Tibial artery (tissue), 4 donors: ENCODE measurements at places on chromosomes 4 and X.

DNA sequence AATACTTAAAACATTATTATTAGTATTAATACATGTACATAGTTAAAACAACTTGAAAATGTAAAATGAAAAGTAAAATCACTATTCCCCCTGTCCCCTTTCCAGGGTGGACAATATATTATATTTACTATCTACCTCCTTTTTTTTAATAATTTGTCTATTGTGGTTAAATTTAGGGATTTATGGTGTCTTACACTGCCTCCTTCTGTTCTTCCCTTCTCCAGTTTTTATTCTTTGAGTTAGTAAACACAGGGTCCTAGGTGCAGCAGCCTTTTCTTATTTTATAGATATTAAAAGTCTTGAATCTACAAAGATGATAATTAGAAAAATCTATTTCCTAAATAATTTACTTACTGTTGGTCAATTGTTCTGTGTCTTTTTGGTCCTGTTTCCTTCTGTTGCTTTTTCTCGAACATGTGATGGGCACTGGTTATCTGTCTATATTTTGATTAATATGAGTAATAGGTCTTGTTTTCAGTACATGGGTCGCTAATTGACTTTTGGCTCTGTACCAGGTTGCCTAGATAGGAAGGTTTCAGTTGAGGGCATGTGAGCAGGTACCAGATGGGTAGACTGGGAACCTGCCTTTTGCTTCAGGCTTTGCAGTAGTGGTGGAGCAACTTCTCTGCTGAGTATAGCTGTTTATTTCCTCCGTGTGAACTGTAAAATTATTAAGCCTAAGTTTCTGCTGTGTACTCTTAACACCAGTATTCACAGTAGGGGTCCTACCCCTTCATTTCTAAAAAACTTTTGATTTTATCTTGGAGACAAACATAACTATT is 1.1 kb downstream of the NUDT9 start:
- no peak for DNase-seq

- DNase-seq, result no peak
Measured at GRCh38 chrX:115177932-115178331, 11.3 kb upstream of the RBMXL3 start.

DNA sequence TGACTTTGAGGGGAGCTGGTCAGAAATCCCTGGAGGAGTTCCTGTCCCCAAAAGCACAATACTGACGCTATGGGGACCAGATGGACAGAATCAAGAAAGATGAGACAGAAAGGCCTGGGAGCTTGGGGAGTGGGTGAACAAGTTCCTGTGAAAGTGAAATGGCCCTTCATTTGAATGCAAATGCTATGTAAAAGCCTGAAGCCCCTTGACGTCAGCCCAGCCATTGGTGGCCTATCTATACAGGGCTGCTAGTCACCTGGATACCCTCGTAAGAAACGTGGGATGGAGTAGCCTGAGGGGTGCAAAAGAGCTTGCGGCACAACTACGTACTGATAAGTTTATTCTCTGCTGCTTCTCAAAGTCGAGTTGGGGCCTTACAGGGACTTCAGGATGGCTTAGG is at the start of gene CDX4:
Gene CDX4 (plus strand): TSS at position 223 of the 400 bp plus-strand sequence. CDS start 201 bp downstream, outside the sequence.
- no peak for DNase-seq

DNA sequence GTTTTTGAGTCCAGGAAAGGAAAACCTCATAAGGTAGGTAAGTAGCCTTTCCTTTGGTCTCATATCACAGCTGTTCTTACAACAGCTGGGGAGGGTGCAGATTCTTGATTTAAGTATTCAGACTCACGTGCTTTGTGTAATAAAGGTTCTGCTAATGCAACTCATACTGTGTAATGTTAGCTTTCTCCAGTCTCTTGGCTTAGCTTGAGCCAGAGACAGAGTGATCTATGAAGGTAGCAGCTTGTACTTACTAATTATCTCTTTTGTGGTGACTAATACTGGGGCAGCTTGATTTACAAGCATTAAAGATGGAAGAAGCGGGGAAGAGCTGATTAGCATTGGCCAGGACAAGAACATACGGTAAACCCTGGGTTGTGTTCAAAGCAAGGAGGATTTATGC is 80.3 kb downstream of the LNX1 start:
- no peak for DNase-seq

GRCh38 chr4:10106421-10107039 is 10.1 kb downstream of the WDR1 start:
- DNase-seq, result peak; percentile 93

DNA sequence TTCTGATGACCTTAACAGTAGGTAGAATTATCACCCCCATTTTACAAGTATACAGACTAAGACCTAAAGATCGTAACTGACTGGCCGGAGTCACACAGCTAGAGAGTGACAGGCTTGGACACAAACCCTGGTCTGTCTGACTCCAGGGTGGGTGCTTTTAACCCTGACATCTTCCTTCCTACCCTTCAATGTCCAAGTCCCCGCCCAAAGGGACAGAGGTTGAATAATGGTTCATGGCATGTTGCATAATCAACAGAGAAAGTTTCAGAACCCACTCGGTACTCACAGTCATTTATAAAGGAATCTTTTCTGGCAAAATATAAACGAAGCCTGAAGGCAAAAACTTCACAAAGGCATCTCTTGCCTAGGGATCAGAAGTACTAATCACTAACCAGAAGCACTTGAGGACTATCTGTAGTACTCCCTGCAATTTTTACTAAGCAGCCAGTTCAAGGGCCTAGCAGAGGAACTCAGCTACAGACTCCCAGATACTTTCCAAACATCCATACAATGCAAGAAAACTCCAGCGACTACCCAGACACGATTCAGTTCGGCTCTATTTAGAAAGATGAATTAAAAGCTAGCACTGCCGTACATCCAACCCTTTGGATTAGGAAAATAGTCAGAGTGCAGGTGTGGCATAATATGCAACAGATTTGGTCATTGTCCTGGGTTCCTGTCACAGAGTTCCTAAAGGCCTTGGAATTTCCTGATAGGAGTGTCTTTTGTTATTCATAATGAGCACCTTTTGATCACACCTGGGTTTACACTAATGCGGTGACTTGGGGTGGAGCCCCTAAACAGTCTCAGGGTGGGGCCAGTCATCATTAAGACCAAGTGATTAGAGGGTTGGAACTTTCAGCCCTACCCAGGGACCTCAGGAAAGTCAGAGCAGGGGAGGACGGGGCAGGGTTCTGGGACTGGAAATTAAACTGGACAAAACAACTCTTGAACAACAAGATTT is 44.0 kb downstream of the RELL1 start:
- no peak for DNase-seq

DNA sequence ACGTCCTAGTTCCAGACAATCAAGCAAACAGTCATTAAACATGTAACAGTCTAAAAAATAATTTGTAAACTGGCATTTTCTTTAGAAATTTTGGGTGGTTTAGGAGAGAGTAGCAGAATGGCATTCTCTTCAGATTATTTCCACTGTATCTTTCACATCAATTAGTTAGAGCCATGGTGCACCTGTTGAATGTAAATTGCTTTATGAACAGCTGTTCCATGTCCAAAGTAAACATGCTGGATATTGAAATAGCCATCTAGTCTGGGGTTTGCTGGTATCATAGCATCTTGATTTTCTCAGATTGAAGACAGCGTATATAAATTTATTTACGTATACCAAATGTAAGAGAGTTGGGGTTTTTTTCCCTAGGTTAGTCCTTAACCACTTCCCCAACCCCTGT is 143.6 kb downstream of the RCHY1 start:
- DNase-seq, result no peak

DNA sequence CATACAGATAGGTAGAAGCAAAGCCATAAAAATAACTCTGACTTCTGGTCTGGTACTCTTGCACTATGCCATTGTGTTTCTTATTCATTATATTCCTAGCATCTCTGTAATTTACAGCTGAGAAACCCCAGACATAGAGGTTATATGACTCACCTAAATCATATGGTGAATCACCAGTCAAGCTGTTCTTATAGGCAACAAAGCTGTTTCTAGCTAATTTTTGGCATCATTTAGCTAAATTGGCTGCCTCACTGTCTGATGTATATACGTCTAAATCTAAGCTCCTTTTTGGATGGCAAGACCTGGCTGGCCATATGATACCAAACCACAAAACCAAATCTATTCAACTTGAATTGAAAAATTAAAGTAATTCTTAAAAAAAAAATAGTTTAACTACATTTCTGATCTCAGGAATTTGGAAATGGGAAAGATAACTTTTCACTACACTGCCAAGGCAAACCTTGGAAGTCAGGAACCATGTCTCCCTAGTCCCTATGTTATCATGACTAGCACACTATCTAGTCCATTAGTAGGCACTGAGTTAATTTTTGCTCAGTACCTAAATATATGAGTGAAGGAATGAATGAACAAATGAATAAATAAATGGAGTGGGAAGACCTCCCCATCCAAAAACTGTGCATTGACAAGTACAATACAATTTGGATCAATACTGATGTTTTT is 41.3 kb upstream of the STAG2 start:
- no peak for DNase-seq

DNA sequence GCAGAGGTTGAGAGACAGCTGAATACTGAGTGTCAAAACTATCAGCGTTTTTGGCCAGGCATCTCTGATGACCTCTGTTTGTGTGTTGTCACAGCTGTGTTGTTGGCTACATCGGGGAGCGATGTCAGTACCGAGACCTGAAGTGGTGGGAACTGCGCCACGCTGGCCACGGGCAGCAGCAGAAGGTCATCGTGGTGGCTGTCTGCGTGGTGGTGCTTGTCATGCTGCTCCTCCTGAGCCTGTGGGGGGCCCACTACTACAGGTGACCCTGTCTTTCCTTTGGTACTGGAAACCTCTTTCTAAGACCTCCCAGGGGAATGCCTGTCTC is 86.9 kb downstream of the EGF start:
- no peak for DNase-seq

DNA sequence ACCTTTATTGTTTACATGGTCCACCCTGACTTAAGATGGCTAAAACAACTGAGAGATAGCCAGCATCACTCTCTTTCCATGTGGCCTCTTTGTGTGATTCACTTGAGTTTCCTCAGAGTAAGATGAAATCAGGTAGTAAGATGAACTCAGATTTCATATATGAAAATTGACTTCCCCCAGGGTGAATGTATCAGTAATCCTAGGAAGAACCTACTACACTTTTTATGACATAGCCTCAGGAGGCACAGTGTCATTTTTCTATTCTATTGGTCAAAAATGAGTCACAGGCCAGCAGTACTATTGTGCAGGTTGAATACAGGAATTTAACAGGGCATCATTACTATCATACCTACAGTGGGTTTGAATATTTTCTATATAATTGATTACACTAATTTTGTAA is 14.6 kb upstream of the SULT1E1 start:
- DNase-seq, result no peak

GRCh38 chrX:154317391-154317995 is 21.9 kb downstream of the TKTL1 start:
- DNase-seq, result no peak

DNA sequence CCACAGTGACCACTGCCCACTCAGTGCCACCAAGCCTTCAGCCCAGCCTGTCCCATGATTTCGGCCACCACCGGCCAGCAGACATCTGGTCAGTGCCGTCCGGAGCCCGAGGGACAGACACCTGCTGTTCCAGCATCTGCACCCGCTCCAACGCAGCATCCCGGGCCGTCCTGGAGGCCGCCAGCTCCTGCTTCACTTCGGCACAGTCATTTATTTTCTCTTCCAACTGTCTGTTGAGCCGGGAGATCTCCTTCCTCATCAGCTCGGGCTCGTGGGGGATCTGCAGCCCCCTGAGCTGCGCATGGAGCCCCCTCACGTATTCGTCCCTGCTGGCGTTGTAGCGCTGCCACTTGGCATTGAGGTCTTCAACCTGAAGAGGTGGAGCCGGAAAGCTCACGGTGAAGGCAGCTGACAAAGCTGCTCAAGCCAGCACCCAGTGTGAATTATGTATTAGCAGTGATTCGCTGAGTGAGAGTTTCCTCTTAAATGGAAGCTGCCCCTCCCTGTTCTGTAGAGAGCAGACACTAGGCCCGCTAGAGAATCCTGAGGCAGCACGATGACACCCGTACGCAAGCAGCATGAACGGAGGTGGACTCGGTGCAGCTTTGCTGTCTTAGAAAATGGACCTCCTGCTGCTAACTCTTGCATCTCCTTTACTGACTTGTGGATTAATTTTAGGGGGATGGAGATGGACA is 11.4 kb downstream of the TNIP2 start:
- no peak for DNase-seq

DNA sequence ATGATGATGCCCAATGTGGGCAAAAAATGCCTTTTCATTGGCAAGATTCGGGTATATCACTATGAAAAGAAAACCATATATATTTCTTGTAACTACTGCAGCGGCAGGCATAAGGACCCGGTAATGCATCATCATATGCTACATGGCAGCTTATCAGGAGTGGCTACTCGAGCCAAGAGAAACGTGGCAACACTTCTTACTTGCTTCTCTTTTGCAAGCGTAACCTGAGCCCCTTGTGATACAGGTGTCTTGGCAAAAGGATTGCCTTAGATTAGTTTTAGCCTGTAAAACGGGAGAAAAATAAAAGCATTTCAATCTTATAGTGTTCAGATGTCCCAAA is 280.3 kb downstream of the SPRY1 start:
- DNase-seq, result no peak

- DNase-seq, result no peak
Measured at GRCh38 chr4:57061395-57061794, 48.8 kb downstream of the IGFBP7 start.

DNA sequence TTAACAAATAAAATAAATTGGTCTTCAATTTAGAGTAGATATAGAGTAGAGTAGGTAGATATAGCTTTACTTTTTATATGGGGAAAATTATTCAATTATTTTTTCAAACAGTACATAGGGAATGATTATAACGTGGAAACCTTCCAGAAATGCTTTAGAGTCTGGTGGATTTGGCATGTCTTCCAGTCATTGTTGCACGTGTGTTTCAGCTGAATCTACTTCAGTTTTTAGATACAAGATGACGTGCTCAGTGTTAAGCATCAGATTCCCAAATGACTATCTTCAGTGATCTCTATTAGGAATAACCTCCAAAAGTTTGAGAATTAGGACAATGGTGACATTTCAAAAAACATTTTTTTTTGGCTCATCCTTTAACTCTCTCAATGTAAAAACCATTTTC is 616.9 kb downstream of the ANKRD50 start:
- no peak for DNase-seq

DNA sequence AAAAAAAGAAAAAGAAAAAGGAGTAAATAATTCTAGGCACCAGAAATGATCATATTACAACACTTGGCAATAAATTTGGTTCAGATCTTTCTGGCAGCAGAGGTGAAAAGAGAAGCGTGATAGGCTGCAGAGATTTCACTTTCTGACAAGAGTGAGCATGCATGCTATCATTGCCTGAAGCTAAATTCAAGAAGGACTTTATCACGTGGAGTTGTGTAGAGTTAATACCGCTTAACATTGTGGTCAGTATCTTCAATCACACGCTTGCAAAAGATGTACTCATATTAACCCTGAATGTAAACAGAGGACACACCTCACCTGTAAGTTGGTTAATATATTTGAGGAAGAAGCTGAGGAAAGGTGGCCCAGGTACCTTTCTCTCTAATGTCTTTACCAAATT is 31.4 kb upstream of the RBPJ start:
- no peak for DNase-seq

GRCh38 chrX:39817754-39818470 is 279.8 kb downstream of the BCOR start:
- DNase-seq, result peak; percentile 38
